WERI-Rb-1 (cell line): ENCODE measurements at places on chromosomes 3 and 15.
A peak's percentile ranks its signal among the peaks of the same experiment; 100 is the strongest.

DNA sequence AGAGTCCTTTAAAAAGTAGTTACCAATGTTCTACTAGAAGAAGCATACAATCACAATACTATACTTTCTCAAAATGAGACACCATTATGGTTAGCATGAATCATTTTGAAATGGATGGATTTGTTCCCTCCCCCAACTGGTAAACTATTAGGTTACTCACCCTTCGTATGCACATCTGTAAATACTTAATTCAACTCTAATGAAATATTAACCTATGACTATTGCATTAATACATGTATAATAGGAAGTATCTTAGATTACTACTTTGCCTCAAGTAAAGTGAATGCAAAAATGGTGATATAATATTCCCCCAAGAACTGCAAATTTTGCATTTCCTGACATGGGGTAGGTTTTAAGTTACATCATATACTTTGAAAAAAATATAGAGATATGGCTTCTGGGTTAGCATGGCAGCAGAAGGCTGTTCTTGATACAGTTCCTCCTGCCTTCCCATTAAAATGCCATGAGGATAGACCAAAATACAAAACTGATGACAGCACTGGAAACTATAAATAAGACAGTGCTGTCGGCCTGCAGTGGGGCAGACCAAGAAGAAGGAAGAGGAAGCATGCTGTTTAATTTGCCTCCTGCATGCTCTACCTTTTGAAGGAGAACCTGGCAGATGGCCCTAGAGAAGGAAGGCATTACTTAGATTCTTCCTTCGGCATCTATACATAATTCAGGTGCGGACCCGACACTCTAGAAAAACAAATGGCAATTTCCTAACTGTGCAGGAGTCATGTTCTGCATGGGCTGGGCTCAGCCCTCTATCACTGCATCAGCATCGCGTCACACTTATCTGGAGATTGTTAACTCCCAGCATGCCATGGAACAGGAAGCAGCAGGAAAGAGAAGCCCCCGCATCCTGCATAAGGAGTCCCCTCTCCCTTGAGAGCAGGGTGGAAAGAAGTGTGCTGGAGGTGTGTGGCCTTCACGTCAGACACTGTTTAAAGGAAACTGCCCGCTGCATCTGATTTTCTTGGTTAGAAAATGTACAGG, 41.8 kb upstream of the NEO1 start:
- no peak for DNase-seq

DNA sequence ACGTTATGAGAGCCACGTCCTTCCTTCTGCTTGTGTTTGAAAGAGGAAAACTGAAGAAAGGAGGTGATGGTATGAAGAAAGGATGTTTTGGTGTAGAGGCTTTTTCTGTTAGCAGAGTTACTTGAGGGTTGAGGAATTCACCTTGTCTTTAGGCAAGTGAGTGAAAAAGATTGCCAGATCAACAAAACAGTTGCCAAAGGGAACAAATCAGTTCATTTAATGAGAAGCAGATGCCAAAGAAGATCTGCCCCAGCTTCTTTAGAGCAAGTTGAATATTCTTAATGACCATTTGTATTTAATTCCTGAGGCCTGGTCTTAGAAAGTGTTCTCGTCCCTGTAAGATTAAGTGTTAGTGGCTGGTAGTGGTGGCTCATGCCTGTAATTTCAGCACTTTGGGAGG, 2.6 kb downstream of the CHCHD6 start:
- no peak for DNase-seq

DNA sequence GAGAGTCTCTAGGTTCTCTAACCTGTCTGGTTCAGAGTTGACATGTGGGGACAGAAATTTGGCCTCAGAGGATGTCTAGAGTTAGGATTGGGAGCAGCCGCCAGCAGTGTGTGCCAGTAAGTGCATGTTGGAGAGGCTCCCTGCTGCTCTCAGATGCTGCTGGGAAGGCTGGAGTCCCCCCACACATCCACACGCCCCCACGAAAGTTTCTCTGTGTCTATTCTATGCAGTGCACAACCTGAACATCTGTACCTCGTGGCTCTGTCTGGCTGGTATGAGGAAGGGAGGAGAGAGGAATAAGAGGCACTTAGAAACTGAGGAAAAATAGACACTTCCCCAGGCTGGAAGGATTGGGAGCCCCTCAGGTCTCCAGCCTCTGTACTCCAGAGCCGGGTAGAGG, 131.8 kb downstream of the RAB11A start:
- DNase-seq, result no peak

- no peak for DNase-seq
These were observed 168.4 kb downstream of the WDR72 start for GRCh38 chr15:53591041-53591440.

DNA sequence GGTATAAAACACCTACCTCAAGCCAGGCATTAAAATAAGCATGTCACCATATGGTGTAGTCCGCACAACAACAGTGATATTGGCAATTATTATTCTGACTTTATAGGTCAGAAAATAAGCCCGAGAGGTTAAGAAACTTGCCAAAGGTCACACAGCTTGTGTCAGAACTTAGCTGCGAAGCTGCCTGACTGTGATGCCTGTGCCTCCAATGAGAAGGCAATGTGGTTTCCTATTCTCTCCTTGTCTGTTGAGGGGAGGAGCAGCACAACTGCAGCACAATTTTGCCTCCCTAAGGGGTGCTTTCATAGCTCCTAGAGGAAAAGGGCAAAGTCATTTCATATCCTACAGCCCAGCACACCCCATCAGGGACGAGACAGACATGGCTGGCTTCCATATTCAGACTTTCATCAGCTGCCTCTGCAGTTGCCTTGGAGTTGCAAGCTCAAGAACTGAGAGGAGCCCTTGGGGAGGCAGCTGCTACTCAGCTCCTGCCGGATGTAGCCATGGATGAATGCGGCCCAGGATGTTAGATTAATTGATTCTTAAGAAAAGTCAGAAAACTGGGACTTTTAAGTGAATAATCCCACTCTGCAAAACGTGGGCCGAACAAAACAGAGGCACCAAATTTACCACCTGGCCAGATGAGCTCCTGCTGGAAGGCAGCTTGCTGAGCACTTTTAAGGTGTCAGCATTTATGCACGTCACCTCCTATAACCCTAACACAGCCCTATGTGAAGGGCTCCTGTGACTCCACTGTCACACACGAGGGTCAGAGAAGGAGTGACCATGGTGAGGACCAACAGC, 38.5 kb downstream of the MYO5C start:
- peak; percentile 15 for DNase-seq

GRCh38 chr15:83435782-83436181, 11.4 kb upstream of the SH3GL3 start:
- DNase-seq, result no peak

- DNase-seq, result no peak
These were observed 183.9 kb downstream of the TPRG1 start for GRCh38 chr3:189355481-189356201.

DNA sequence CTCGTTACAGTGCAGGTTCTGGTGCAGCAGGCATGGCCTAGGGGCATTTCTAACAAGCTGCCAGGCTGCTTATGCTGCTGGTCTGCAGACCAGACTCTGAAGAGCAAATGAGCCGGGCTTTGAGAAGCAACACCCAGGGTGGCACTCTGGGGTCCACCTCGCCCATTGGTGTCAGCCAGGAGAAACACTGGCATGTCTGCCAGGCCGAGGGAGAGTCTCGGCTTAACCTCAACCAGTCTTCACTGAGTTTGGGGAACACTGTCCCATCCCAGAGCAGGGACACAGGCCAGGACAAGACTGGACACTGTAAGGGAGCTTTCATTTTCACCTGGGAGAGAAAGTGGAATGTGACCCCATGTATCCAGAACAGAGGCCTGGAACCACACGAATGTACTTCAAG, 93.4 kb downstream of the TOP2B start:
- DNase-seq, result no peak

DNA sequence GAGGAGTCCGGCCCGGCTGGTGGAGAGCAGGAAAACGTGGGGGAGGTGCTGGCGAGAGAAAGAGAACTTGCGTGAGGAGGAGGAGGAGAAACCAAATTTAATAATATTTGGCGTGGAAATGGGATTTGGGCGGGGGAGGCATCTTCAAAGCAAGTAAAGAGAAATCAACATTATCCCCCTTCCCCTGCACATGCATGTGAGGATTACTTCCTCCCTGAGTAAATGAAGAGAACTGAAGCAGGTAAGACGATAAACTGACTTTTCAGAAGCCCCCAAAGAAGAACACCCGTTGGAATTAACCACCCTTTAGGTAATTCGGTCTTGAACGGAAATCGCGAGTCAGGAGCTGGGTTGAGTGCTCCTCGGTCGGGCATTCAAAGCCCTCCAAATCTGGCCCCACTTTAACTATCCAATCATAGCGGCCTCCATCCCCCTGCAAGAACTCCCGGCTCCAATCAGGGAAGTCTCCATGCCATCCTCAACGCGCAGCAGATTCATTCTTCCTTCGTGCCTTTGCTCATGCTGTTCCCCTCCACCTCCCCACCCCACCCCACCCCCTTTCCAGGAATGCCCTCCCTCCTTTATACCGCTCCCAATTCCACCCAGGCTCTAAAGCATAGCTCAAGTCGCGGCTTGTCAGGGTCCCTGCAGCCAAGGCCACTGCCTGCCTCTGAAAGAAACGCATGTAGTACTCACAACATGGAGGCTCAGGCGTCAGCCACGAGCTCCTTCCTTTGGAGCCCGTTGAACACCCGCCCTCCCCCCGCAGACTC, 545 bp upstream of the RFX7 start:
- peak; percentile 56 for DNase-seq

DNA sequence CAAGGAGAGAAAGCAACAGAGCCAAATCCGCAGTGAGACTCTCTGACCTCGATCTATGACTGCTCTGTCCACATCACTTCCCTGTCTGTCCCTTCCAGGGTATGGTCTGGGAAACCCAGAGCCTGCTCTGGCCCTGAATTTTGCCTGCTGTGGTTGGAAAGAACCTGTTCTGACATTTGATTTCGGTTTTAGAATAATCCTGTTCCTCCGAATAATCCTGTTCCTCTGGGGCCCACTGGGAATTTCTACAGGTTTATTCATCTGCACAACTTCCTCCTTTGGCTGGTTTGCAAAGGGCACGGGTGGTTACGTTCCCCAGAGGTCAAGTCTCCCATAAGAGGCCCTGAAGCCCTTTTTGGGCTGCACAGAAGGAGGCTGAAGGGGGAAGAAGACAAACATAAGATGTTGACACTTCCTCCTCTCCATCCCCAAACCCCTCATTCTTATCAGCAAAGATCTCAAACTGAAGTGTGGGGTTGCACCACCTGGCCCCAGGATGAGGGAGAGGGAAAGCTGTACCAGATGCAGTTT, 10.6 kb downstream of the LAMP3 start:
- DNase-seq, result no peak

DNA sequence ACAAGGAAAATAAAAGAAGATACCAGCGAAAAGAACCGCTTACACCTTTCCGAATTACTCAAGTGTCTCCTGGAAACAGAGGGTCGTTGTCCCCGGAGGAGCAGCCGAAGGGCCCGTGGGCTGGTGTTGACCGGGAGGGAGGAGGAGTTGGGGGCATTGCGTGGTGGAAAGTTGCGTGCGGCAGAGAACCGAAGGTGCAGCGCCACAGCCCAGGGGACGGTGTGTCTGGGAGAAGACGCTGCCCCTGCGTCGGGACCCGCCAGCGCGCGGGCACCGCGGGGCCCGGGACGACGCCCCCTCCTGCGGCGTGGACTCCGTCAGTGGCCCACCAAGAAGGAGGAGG, 325 bp downstream of the ALCAM start:
- peak; percentile 31 for DNase-seq

DNA sequence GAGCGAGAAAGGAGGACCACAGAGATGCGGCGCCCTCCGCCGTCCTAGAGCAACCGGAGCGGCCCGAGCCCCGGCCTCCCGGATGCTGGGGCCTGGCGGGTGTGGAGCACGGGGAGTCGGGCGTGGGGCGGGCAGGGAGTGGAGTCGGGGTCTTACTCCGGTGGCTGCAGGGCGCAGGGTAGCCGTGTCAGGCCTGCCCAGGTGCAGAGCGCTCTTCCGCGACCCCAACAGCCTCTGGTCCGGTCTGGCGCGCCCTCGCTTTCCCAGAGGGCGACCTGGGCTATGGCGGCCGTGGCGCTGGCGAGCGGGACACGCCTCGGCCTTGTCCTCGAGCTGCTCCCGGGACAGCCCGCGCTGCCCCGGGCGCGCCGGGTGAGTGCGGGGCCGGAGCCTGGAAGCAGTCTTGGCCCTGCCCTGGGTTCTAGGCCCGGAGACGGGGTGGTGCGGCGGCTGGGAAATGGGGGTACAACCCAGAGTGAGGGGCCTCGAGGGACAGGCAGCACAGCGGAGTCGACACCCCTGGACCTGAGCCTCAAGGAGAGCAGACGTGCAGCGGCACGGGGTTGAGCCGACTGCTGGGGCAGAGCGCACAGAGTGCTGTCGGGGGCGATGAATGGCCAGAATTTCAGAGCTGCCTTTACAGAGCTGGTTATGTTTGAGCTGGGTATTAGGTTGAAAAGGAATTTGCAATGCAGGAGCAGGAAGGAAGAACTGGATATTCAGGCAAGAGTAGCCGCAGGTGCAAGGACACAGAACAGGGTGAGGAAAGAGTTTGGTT, at the start of gene ZNF662:
ZNF662 (plus strand) TSS at position 73 of the 778 bp plus-strand sequence. CDS start 1,973 bp downstream, outside the sequence.
- no peak for DNase-seq

- no peak for DNase-seq
These were observed 1.0 kb downstream of the RASSF1 start for GRCh38 chr3:50339485-50340146.

- DNase-seq, result no peak
These were observed 345.7 kb upstream of the RBMS3 start for GRCh38 chr3:28935146-28935545.

DNA sequence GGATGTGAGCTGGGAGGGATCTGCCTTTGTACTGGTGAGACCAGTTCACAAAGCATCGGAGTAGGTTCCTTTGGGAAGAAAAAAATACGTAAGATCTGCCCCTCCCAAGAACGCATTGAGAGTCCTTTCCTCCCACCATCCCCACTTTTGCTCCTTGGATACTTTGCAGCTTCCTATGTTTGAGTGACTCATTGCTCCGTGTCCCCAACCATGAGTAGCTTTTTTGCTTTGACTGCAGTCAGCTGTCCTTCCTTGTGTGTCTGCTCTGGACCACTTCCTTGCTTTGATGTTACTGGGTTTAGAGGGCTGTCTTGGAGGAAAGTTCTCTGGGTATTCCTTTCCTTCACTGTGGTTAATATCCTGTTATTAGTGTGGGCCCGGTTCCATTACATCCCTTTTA, 43.2 kb upstream of the PTPN23 start:
- no peak for DNase-seq

- no peak for DNase-seq
These were observed 41.3 kb downstream of the SMAD3 start for GRCh38 chr15:67106764-67107013.

GRCh38 chr3:44412365-44412764, 65.1 kb downstream of the ZNF445 start:
- DNase-seq, result no peak

DNA sequence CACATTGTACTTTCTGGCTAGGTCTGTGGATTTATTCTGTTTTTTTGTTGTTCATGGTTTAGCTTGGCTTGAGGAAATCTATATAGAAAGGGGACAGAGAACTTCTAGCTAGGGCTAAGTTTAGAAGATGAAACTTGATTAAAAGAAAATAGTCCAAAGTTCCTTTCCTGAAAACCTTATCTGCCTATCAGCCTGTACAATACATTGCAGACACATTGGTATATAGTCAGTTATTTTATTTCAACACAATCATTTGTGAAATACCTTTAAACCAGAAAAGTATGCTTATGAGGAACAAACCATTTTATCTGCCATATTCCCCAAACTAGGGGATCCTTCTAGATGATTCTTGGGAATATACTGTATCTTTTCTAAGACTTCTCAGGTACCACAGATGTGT, 147.3 kb upstream of the CGNL1 start:
- DNase-seq, result no peak

GRCh38 chr3:105904678-105905284, 36.0 kb upstream of the CBLB start:
- DNase-seq, result no peak

GRCh38 chr3:155370198-155370597, 76.7 kb upstream of the STRIT1 start:
- no peak for DNase-seq

- DNase-seq, result no peak
These were observed 171.1 kb upstream of the ICE2 start for GRCh38 chr15:60649845-60650548.
